ENCODE measurements at places on chromosomes 5 and 9.

DNA sequence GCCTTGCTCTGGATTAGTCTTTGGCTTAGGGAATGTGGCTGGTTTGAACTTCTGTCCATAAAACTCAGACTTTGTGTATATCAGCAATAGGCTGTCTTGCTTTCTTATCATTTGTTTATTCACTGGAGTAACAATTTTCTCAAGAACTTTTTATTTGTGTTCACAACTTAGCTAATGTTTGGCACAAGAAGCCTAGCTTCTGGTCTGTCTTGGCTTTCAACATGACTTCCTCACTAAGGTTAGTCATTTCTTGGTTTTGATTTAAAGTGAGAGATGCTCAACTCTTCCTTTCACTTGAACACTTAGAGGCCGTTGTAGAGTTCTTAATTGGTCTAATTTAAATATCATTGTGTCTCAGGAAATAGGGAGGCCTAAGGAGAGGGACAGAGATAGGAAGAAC lies 4.9 kb downstream of the FBXO38 start:
- DNase-seq, result no peak

DNA sequence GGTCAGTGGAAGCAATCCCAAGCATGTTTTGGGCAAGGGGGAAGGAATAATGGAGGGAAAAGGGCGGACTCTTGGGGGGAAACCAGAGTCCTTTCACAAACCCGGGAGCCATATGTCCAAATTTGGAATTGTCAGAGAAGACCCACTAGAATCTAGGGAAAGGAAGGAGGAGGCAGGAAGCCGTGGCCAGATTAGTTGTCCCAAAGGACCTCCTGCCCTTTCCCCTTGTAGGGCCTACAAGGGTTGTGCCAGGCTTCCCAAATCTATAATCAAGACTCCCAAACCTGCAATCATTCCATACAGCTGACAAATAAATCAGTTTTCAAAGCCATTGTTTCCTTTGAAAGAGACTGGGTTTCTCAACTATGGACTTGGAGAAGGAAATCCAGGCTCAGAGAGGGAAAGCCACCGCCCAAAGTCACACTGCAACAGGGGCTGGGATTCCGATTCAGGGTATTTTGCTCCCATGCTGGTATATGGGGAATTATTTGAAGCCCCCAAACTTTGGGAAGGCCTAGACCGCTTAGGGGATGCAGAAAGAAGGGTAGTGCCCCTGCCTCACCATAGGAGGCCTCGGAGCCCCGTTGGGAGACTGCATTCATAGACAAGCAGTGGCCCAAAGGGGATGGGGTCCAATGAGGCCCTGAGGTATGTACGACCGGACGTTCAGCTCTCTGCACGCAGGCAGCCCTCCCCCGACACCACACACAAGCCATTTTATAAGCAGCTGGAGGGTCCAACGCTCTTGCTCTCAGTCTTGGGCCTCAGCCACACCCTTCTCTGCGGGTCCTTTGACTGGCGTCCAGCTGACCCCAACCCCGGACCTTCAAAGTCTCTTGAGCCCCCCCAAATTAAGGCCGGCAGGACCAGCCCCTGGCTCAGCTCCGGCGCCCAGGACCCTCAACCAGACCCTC lies 815 bp downstream of the ANXA6 start:
- no peak for DNase-seq

DNA sequence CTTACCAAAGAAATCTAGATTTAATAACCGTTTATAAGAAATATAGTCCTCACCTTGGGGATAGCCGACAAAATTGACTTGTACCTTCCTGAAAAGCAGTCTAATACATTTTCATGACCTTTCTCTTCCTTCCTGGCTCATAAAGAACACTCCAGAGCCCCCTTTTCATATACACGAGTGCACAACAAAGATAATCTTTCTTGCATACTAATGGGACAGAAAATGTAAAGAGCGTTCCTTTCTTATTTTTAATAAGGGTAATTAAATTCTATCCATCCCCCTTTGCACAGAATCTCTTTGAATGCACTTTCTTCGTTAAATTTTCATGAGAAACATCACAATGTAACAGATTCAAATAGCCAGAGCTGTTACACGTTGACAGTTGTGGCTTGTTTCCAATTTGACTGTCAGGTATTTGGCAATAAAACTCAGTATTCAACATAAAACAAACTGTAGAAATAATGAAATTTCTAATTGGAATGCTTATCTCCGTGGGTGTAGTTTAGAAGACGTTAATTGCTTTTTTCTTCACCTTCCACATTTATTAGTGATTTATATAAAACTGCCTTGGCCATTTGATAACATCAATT lies 732.3 kb upstream of the DMAC1 start:
- no peak for DNase-seq

DNA sequence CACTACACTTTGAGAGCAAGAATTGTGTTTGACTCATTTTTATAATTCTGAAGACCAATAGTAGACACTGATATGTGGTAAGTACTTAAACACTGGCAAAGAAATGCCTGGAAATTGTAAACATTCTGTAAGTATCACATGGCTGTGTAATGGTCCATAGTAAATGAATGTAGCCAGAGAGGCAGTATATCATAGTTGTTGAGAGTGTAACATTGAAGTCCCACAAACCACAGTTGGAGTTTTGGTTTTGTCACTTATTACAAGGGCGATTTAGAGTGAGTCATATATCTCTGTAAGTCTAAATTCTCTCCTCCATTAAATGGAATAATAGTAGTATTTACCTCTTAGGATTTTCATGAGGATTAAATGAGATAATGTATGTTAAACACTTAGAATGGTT lies 181.1 kb upstream of the MEF2C start:
- peak; percentile 17 for DNase-seq

- DNase-seq, result no peak
These were observed 108.9 kb upstream of the POU5F2 start for GRCh38 chr5:93850311-93850710.

GRCh38 chr5:153658149-153658548 lies 167.7 kb downstream of the GRIA1 start:
- no peak for DNase-seq

GRCh38 chr9:116943970-116944369 lies 256.9 kb downstream of the TRIM32 start:
- no peak for DNase-seq

- no peak for DNase-seq
These were observed 210.8 kb downstream of the TRIO start for GRCh38 chr5:14353726-14354474.

DNA sequence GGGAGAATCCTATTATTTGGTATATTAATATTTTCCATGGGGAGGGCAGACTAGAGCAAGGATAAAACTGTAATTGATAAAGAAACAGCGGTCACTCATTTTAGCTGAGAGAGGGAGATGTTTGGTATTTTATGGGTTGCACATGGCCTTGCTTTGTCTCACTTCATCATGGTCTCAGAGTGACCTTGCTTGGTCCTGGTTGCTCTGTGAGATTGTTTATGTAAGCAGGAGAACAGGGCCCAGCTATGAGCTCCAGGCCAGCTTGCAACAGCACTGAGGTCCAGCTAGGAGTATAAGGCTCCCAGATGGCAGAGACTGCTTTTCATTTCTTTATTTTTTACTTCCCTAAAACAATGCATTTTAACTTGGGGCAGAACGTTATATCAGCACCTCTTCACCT lies 50.7 kb downstream of the ZNF622 start:
- DNase-seq, result no peak

DNA sequence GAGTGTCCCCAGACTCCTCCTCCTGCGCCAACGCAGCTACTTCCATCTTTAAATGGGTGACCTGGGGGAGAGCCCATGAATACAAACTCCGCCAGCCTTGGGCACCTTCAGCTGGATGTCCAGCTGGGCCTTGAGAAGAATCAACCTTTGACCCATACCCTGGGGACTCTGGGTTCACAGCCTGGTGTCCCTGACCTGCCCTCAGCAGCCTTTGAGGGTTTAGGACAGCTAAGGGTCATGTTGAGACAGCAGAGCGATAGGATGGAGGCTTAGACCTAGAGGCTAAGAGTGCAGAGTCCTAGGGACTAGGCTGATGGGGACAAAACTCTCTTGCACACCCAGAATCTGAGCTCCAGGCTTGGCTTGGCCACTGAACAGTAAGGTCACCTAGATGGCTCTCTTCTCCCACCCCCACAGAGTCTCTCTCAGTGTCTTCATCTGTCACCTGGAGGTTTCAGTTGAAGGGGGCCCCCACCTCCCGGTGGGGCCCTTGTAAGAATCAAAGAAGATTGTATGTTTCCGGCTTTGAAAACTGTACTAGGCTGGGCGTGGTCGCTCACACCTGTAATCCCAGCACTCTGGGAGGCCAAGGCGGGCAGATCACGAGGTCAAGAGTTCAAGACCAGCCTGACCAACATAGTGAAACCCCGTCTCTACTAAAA lies 6.7 kb upstream of the AQP3 start:
- no peak for DNase-seq

- no peak for DNase-seq
These were observed 83.4 kb upstream of the DMRT1 start for GRCh38 chr9:758146-758545.

GRCh38 chr5:75042522-75042921 lies 9.8 kb downstream of the GCNT4 start:
- no peak for DNase-seq

GRCh38 chr5:32029261-32029660 lies 144.9 kb downstream of the GOLPH3 start:
- DNase-seq, result no peak

- peak; percentile 53 for DNase-seq
These were observed at the start of gene EXOC3 for GRCh38 chr5:442335-443238. TSS of gene EXOC3 (plus strand) at chr5:443176. CDS start at chr5:446206, 3,030 bp downstream.

DNA sequence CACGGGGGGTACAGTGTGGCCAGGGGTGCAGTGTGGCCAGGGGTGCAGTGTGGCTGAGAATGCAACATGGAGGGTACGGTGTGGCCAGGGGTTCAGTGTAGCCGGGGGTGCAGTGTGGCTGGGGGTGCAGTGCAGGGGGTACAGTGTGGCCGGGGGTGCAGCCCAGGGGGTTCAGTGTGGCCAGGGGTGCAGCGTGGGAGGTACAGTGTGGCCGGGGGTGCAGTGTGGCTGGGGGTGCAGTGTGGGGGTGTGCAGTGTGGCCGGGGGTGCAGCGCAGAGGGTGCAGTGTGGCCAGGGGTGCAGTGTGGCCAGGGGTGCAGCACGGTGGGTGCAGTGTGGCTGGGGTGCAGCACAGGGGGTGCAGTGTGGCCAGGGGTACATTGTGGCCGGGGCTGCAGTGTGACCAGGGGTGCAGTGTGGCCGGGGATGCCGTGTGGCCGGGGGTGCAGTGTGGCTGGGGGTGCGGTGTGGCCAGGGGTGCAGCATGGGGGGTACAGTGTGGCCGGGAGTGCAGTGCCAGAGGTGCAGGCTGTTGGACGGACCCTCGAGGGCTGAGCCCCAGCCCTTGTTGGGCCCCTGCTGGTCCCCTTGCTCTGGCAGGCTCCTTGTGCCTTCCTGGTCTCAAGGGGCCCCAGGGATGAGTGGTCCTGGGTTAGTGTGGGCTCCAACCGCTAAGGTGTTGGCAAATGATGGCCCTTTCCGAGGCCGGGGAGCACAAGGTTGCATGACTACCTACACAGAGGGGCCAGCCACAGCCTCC lies 17.9 kb downstream of the TPPP start:
- no peak for DNase-seq

GRCh38 chr9:72775570-72775969 lies 177.3 kb downstream of the ALDH1A1 start:
- no peak for DNase-seq

- no peak for DNase-seq
These were observed 15.1 kb downstream of the TEK start for GRCh38 chr9:27124151-27124550.

DNA sequence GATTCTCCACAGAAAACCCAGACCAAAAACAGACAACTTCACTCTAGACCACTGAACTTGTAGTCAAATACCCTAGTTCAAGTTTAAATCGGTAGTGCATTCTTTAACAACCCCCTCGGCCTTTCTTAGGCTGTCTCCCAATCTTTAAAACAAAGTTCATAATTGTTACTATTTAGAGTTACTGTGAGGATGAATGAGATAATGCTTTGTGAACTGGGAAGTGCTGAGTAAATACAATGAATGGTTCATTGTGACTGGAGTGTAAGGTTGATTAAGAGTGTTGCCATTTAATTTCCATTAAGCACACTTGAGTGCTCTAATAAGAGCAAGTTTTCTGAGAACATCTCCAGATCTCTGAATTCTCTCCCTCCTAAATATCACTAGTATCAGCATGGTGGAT lies 228.8 kb upstream of the PIK3R1 start:
- no peak for DNase-seq

- DNase-seq, result no peak
These were observed 1.1 kb downstream of the SLC35A4 start for GRCh38 chr5:140565780-140566095.

DNA sequence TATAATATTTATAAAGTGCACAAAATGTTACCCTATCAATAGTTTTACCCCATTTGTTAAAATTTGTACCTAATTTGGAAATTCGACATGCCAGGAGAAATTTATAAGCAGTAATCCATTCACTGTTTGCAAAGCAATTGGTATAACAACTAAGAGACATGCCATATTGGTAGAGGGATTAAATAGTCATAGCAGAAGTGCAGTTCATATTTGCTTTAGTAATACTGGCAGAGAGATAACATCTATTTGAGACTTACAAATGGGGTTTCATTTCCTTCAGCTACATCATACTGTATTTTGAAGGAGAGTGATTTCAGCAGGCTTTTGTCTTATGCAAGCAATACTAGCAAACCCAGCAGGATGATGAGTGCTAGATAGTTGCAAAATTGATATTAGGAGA lies 610.4 kb upstream of the CDH10 start:
- DNase-seq, result no peak

GRCh38 chr5:102865510-102866236 lies 110.6 kb downstream of the PAM start:
- peak; percentile 58 for DNase-seq

DNA sequence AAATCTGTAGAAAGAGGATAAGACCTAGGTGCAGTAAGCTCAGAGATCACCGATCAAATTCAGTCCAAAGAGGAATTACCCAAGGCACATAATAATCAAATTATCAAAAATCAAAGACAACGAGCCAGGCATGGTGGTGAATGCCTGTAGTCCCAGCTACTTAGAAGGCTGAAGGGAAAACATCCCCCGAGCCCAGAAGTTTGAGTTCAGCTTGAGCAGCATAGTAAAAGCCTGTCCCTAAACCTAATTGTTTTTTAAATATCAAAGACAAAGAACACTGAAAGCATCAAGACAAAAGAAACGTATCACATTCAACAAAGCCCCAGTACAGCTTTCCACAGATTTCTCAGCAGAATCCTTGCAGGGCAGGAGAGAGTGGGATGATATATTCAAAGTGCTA lies 122.9 kb downstream of the CEP120 start:
- no peak for DNase-seq

DNA sequence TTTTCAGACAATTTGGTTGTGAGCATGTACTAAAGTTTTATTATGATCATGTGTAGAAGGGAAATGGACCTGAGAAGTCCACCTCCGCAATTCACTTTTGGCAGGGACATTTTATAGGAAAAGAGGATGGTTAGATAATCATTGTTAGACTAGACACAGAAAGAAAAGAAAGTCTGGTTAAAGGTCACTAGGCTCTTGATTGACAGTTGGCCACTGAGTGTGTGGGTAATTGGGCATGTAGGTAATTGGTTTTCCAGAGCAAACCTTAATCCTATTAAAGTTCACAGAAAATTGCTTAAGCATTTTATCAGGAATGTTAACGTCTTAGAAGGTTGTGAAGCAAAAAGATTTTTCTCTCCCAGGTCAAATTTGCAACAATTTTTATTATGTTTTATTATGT lies 158.5 kb upstream of the CLINT1 start:
- DNase-seq, result no peak

Data from renal cortex interstitium (tissue), 15 donors.